KBM-7 (cell line): ENCODE measurements at places on chromosomes 4 and X.

DNA sequence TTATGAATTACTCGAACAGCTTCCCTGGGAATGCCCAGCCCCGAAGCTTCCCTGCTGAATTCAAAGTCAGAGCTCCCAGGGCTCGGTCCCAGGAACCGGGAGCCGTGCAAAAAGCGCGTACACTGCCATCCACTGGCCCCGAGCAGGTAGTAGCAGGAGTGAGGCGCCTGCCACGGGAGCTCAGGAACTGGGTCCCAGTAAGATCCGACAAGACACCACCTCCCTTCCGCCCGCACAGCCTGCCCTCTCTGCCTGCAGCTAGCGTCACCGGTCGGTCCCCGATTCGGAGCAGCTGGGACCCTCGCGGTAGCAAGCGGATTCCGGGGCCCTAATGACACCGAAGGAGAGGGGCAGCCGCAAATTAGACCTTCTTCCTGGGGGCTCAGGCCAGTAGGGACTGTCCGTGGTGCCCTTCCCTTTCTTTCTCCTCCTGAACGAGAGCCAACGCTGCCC is 1.2 kb downstream of the CORIN start:
- DNase-seq, result peak; percentile 82

- peak; percentile 70 for DNase-seq
Observed at GRCh38 chr4:1248245-1249147, at the start of gene CTBP1. TSS of gene CTBP1 (minus strand) at chr4:1249130. CDS start at chr4:1241331, 7,799 bp downstream.

- DNase-seq, result peak; percentile 27
Observed at GRCh38 chrX:83008415-83008814, 499.7 kb upstream of the POU3F4 start.

GRCh38 chr4:145541346-145541745 is 59.7 kb downstream of the SMAD1 start:
- no peak for DNase-seq

DNA sequence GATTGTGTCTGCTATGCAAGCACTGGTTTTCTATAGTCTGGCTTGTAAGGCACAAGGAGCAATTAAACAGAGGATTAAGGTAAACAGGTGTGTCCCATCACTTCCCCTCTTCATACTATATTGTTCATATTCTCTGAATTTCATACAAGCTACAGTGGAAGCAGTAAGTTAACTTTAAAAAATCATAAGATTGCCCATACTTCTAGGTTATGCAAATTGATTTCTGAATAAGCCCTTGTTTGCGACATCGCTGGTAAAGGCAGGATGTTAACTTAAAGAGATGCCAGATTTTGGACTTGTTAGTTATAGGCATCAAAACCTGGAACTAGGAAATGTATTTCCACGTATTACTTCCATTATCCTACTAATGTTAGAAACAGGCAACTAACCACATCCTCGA is 1.0 kb upstream of the TMEM131L start:
- no peak for DNase-seq

GRCh38 chrX:151896734-151897474 is 15.8 kb upstream of the MAGEA4 start:
- no peak for DNase-seq

DNA sequence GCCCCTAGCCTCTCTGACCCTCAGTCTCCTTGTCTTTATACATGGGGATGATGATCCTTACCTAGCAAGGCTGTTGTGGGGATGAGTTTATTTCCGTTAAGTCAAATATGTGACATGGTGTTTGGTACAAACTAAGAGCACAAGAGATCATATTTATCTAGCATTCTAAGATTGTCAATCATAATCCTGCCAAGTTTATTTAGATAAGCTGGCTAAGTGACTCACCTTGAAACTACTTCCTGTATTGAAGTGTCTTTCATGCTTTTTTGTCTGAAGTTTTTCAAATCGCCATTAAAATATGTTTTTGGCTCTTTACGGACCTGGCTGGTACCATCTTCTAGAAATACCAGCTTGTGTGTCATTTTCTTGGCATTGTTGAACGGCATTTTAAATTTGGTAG is 30.7 kb downstream of the MAP7D3 start:
- DNase-seq, result no peak

GRCh38 chr4:53543561-53543960 is 47.7 kb downstream of the LNX1 start:
- DNase-seq, result no peak

DNA sequence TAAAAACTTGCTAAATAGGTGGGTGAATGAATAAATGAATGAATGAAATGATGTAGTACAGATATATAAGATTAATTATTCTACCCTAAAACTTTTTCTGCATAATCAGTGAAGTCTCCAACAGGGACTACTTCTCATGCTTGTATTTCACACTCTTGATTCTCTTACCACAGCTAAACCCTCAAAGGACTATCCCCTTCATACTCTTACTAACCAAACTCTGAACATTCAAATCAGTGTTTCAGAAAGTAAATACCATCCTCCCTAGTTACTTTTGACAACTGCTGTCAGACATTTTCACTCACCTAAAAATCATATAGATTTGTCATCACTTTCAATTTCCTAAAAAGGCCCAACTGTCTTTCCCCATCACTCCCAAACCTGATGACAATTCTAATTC is 234.3 kb upstream of the HHIP start:
- no peak for DNase-seq

GRCh38 chr4:106659371-106659770 is 290.8 kb upstream of the GIMD1 start:
- peak; percentile 58 for DNase-seq
